Muscle of back (tissue), 13 donors: ENCODE measurements at places on chromosomes 13 and 19.

- DNase-seq = no peak
These were observed 7.6 kb upstream of the KANK2 start for GRCh38 chr19:11204943-11205349.

- DNase-seq = peak; percentile 79
These were observed at the start of gene GMIP for GRCh38 chr19:19643158-19644053. Gene GMIP, minus strand, starts transcription at chr19:19643657. Its CDS starts 128 bp downstream, at chr19:19643529.

DNA sequence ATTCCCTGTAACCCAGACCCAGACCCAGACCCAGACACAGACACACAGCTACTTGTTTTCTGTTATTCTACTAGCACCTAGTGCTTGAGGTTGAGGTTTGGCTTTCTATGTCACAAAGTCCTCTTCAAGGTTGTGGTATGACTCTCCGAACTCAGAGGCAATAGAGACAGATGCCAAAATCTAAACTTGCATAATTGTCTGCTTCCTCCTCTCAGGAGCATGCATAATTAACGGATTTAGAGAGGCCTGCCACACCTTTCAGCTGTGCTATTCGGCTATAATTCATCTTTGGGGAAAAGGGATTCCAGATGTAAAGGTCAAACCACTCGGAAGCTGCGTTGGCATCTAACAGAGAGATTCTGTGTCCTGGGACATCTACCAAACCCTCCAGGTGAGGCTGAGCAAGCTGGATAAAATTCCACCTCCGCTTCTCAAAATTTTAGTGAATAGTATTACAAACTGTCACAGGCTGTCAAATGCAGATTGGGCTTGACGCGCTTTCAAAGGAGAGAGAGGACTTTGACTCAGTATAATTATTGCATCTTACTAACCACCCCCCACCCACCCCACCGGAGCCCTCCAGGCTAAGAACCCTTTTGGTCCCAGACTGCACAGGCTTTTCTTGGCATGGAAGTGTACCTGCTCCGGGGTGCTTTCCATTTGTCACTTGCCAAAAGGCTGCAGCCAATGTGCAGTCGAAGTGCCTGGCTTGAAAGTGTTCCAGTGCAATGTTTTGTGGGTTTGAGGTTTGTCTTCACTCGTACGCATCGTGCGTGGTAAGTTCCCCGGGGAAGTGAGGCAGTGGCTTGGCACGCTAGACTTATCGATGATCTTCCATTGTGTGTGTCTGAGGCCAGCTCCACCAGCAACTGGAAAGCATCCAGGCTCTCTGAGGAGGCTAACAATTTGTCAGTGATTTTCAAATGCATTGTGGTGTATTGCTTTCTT is 194.1 kb downstream of the TDRD3 start:
- peak; percentile 84 for DNase-seq

DNA sequence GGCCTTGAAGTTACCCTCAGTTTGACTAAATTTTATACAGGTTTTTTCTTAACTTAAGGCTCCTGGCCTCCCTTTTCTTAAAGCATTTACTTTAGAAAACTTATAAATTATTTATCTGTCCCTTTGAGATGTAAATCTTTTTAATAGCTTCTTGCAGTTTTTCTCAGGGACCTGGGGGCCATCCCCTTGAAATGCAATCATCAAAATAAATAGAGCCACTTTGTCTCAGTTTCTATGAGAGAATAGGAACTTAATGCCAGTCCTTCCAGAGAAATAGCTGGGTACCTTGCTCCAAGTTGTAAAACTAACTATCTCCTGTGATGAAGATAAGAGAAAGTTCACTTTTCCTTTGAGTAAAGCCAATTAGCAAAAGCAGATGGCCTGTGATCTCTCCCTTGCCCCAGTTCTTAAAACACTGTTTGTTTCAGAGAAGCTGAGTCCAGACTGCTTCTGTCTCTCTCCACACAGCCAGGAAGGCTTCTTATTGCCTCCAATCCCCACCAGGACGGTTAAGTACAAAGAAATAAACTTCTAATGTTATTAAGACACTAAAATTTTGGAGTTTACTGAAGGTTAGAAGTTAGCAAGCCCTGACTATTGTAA is 913.1 kb downstream of the OLFM4 start:
- no peak for DNase-seq

GRCh38 chr13:98397221-98397620 is 179.7 kb downstream of the STK24 start:
- no peak for DNase-seq

DNA sequence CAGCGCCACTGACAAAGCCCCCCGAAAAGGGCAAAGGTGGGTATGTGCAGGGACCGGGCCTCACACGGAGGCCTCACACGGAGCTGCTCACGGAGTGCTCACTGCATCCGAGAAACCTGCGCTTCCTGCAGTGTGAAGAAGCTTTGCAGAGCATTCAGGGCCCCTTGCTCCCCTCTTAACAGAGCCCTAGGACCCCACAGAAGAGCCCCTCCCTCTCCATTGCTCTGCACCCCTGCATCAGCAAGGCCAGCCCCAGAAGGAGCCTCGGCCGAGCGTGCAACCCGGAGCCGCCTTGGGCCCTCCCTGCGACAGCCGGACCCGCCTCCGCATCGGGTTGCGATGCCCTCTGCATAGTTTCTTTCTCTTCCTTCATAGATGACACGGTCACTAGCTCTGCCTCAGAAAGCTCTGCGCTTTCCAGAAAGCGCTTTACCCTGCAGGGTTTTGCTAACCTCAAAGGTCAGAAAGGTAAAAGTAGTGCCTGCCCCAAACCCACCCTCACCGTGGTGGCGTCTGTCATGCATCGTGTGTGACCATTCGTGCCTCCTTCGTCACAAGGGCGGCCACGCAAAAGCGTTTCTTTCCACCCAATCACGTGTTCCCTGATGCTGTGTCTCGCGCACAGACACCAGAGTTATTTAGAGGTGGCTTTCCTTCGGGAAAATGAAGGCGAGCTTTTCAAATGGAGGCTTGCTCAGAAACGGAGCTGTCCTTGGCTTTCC is 15.7 kb upstream of the F7 start:
- DNase-seq = no peak

DNA sequence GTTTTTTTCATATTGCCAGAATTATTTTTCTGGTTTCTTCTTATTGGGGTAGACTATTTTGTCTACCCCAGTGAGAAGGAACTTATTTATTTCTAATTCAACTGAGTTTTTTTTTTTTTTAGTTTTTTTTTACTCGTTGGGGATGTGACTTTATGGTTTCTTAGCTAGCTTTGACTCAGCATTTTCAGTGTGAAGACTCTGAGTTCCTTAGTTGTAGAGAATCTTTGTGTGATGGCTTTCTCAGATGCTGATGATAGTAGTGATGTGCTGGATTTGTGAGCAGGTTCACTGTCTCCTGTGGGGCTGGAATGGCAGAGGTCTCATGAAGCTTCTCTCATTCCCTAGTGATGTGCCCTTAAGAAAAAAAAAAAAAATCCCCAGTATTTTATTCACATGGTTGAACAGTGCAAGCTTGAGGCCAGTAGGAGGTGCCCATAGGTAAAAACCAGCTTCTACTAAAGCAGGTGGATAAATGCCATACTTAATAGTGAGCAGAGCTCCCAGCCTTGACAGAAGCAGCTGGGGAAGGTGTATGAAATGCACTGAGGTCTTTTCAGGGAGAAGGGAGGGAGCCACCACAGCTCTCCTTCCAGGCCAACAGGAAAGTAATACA is 106.2 kb upstream of the KLF5 start:
- DNase-seq = no peak

- DNase-seq = no peak
These were observed 209.7 kb downstream of the SPRY2 start for GRCh38 chr13:80131204-80131603.
